Dermis microvascular lymphatic vessel endothelial cell (primary cell): ENCODE measurements at places on chromosomes 11 and 22.

DNA sequence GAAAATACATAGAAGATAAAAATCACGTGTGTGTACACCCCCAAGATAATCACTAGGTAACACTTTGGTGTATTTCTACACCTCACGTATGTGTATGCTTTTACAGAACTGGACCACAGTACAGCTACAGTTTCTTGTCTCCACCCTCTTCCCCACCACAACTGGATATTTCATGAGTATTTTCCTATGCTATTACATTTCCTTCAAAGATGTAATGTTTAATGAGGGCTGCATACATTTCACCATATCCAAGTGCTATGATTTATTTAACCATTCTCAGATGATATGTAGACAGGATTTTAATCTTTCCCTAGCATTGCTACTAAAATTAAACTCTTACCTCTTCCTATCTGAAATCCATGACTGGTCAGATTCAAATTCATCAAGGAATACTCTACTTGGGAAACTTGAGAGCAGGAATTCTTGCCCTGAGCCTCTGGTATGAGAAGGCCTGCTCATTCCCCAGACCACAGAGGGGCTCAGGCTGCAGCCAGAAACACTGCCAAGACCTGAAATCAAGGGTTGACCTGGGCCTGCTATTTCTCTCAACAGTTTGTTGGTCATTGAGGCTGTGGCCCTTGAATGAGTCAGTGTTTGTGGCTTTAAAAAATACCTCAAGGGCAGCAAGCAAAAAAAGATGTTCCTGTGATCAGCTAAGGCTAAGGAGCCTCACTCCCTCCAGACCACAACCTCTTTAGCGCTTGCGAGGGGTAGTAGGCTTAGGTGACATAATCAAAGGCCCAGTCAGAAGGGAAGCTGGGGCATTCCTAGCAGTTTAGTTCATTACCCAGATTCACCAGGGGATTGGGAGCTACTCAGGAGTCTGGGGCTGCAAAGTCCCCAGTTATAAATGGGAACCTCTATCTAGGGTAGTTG is 55.5 kb downstream of the ABTB2 start:
- DNase-seq: no peak

- no peak for DNase-seq
Observed at GRCh38 chr11:114783805-114784204, 105.5 kb downstream of the NXPE2 start.

DNA sequence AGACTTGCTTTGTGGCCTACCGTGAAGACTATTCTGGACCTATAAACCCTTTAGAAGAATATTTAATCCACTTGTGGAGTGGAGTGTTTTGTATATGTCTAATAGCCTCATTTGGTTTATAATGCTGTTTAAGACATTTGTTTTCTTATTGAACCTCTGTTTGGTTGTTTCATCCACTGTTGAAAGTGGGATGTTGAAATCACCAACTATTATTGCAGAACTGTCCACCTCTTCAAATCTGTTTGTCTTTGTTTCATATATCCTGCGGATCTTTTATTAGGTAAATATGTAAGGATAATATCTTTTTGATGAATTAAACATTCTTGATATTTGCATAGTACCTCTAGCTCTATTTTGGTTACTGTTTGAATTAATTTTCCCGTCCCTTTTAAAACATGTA is 49.1 kb downstream of the XKR3 start:
- DNase-seq: no peak

- no peak for DNase-seq
Observed at GRCh38 chr11:65491614-65492386, 7.0 kb upstream of the MALAT1 start.

- no peak for DNase-seq
Observed at GRCh38 chr11:45166604-45166897, 20.1 kb downstream of the PRDM11 start.

- DNase-seq: no peak
Observed at GRCh38 chr11:68763926-68764657, 12.8 kb upstream of the TESMIN start.

DNA sequence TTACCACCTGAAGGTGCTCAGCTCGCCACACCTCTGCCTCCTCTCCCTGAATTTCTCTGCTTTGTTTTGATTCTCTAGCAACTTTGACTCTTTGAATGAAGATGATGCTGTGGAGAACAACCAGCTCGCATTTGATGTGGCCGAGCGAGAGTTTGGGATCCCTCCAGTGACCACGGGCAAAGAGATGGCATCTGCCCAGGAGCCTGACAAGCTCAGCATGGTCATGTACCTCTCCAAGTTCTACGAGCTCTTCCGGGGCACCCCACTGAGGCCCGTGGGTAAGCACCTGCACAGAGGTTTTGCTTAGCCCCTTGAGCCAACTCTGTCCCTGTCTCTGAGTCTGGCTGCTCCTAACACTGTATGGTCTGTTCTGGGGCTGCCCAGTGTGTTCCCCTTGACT is 115.7 kb downstream of the MICAL2 start:
- DNase-seq: no peak

DNA sequence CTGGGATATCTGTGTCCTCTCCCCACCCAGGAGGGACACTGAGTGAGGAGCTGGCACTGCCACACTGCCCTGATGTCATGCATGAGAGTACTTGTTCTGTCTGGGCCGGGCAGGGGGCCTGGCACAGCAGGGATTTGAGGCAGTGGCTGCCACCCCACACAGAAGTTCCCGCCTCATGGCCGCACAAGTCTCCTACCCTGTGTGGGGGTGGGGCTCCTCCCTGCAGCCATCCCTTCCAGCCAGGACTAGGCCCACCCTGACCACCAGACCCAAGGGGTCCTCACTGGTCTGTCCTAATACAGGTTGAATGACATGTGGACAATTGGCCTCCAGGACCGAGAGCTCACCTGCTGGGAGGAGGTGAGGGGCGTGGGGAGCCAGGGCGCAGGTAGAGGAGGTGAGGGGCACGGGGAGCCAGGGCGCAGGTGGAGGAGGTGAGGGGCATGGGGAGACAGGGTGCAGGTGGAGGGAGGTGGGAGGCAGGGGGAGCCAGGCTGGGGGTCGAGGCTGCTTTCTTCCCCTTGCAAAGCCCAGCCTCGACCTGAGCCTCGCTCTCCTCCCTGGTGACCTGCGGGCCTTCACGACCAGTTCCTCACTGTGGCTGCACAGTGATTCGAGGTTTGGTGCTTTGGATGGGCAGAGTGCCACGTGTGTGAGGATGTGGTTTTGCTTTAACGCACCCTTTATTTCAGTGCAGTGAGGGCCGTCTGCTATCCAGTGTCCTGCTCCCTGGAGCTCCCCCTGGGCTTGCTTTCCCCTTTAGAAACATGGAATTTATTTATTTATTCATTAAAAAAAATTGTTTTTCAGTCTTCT is 7.4 kb downstream of the LZTR1 start:
- DNase-seq: no peak

DNA sequence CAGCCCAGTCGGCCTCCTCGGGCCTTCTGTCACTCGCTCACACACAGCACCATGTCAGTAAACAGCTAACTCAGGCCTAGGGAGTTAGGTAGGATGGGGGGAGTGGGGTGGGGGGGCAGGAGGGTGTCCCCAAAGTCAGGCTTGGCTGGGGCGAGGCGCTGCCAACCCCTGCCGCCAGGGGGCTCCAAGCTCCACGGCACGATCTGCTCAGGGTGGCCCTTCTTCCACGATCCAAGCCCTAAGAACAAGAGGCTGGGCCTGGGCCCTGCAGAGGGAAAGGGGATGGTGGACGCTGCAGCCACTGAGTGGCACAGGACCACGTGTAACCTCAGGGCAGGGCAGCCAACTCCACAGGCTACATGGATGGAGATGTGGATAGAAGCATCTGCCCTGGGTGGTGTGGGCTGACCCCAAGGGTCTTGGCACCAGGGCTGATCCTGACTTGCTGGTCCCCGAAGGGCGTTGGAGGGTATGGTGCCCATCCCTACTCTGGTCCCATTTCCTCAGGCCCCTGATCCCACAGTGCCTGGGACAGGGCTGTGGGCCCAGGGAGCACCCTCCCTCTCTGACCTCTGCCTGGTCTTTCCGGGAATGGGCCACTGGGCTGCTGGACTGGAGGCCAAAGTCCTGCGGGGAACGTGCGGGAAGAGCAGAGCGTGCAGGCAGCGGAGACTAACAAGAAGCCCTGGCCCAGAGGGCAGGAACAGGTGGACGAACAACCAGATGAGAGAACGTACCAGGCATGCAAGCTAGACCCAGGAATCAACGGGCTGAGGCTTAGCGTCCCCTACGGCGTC is 29.1 kb upstream of the TXNRD2 start:
- DNase-seq: no peak

DNA sequence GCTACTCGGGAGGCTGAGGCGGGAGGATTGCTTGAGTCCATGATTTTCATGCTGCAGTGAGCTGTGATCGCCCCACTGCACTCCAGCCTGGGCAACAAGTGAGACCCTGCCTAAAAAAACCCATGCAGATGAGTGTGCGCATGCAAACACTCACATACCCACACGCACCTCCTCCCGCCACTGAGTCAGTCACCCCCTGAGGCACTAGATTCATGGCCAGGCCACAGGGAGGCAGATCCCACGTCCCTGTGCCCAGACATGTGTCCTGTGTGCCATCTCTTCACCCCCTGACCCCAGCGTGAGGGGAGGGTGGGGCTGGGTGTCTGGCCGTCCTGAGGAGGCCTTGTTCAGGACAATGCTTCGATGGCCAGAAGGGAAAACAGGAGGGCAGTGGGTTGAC is 15.5 kb downstream of the RELT start:
- DNase-seq: no peak

DNA sequence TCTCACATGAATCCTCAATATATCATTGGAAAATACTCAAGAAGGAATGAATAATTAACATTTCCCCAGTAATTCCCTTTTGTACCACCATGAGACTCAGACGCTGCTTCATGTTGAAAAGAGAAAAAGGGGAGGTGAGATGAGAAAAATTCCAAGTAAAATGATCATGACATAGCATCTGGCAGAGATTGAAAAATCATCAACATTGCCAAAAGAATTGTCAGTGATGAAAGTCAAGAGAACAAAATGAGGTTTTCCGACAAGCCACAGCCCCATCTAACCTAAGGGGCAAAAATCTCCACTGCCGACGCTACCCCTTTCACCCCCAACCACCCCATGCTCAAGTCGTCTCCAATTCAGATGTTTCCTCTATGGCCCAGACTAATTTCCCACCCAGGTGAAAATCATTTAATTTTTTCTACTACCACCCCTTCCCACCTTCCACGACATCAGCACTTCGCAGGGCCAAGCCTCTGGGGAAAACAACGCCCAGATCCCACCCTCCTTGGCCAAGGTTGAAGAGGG is 1.2 kb downstream of the RAB6A start:
- peak; percentile 39 for DNase-seq

- no peak for DNase-seq
Observed at GRCh38 chr11:101133190-101133589, 3.6 kb upstream of the PGR start.

- peak; percentile 34 for DNase-seq
Observed at GRCh38 chr11:94968334-94968958, 4.9 kb downstream of the CWC15 start.

- DNase-seq: peak; percentile 95
Observed at GRCh38 chr11:71453037-71453917, at the start of gene NADSYN1. TSS of gene NADSYN1 (plus strand) at chr11:71453203. CDS start at chr11:71453297, 94 bp downstream.

DNA sequence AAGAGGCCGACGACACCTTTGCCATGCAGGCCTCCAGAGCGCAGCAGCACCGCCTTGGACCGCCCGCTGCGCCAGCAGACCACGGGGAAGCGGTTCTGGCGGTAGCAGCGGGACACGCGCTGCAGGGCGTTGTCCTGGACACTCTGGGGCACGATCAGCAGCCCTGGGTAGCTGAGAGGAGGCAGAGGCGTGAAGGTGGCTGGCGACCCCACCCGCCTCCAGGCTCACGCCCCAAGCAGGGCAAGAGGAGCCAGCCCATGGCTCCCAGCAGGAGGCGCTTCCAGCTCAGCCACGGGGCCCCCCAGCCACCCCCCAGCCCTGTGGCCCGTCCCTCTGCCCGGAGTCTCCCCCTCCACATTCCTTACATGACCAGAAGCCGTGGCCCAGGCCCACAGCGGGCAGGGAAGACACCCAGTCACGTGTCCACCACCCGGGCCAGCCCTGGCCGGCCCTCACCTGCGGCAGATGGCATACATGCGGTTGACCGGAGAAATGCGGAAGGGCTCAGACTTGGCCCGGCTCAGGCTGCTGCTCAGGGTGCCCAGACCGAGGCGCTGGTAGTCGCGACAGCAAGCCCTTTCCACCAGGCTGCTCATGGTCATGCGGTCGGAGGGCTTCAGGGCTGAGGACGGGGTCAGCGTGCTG is 15.2 kb downstream of the SBF1 start:
- no peak for DNase-seq

GRCh38 chr22:19757140-19757984 is 3.2 kb upstream of the TBX1 start:
- no peak for DNase-seq

DNA sequence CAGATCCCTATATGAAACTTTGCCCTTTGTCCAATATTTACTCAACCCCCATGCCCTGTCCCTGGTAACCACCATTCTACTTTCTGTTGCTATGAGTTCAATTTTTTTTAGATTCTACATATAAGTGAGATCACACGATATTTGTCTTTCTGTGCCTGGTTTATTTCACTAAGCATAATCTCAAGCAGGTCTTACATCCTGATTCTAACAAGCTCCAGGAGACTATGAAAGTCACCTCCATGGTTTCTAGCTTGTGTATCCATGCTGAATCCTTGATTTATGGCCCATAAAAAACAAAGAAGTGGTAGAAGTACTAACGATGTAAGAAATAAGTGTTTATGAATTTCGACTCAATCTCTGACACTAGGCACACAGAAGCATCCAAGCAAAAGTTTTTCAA is 68.0 kb downstream of the OR5AK2 start:
- no peak for DNase-seq

DNA sequence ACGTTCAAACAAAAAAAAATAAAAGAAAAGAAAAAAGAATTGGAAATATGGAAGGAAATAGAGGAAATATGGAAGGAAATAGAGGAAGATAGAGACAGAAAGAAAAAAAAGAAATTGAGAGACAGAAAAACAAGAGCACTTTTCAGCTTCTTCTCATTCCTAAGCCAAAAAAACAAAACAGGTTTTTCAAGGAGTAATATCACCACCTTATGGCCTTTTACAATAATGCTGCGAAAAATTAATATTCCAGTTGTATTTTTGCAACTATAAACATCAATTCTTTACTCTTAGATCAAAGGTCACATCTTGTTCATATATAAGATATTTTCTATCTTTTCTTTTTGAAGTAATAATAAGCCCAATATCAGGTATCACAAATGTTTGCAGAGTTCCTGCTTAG is 328.3 kb downstream of the FAT3 start:
- DNase-seq: no peak

DNA sequence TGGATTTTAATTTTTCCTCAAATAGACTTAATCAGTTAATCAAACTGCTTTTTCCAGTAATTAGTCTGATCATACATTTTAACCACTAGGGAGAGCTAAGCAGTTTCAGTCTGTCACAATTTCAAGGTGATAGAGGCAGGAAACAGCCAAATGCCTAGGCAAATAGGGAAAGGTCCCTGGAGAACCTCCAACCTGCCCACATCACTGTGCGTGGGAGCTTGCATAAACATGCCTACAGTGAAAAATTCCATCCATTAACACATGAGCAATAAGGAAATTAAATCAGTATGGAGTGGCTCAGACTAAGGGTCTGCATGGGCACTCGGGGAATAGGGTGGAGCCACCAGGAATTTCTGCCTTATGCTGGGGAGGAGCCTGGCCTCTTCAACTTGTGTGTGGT is 74.6 kb downstream of the AASDHPPT start:
- DNase-seq: peak; percentile 12

- DNase-seq: no peak
Observed at GRCh38 chr11:31625868-31626267, 116.3 kb downstream of the ELP4 start.

GRCh38 chr11:65884716-65885092 is 3.6 kb downstream of the FIBP start:
- DNase-seq: peak; percentile 66

- DNase-seq: no peak
Observed at GRCh38 chr11:46948378-46949131, 12.0 kb downstream of the CSTPP1 start.
